ENCODE measurements at places on chromosomes 12 and 14.

DNA sequence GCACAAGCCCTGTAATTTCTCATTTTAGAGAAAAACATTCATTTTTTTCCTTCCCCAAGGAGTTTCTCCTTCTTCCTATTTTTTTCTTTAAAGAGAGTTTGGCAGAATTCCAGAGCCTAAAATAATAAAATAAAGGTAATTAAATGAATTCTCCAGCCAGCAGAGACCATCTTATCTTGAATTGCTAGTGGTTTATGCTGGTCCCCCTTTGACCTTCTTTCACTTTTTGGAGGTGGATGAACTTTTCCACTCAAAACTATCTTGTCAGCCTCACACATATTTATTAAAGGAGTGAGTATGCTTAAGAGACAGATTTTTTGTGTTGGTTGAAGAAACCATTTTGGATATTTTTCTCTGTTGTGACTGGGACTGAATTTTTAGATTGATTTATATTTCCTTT is 47.6 kb downstream of the ADIPOR2 start:
- DNase-seq: no peak

DNA sequence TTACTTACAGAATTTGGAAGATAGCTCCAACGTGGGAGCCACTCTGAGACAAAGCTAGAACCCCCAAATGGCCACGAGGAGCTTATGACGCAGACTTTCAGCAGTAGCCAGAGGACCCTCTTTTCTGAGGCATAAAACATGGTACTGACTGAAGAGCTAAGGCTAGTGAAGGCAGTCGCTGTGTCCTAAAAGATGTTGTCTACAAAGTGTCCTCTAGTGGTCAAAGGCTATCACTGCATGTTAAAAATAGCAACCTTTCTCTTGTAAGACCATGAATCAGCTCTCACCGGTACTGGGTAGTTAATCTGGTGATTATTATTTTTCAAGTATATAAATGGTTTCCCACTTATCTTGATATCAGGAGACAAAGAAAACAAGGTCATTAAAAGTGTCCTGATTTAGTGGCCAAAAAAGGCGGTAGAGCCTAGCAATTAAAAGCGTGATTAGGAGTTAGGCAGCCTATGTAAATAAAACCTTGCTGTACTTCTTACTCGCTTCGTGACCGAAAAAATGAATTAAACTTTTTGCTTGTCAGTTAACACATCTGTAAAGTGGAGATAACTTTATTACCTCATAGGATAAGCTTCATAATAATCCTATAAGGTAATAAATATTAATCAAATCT is 47.0 kb upstream of the LGR5 start:
- no peak for DNase-seq

- DNase-seq: no peak
These were observed 36.5 kb downstream of the GYS2 start for GRCh38 chr12:21568115-21568514.

- DNase-seq: no peak
These were observed 184.7 kb downstream of the TBX5 start for GRCh38 chr12:114221136-114221833.

GRCh38 chr12:98352218-98352811 is 163.1 kb upstream of the TMPO start:
- DNase-seq: no peak

DNA sequence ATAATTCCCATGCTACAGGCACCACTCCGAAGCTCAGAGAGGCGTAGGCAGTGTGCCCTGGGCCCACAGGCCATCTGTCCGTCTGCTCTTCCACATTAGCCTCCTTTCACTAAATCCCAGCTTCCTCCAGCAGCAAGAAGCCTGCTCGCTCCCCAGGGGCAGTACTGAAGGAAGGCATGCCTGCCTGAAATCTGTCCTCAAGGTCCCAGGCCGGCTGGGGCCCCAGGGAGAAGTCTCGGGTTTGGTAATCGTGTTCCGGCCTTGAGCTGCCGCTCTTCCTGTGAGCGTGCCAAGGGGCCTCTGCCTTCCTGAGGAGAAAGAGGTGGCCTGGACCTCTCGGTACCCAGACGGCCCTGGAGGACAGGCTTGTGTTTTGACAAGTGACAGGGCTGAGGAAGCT is 15.2 kb upstream of the DLK1 start:
- DNase-seq: no peak
